ENCODE measurements at places on chromosomes 4 and X.
A peak's percentile ranks its signal among the peaks of the same experiment; 100 is the strongest.

GRCh38 chrX:18698737-18699650 lies 8.5 kb upstream of the PPEF1 start:
- no peak for DNase-seq

GRCh38 chr4:8274765-8275547 lies 5.4 kb downstream of the HTRA3 start:
- peak; percentile 5 for DNase-seq

GRCh38 chr4:140186651-140187315 lies 32.8 kb upstream of the MAML3 start:
- DNase-seq = peak; percentile 88

DNA sequence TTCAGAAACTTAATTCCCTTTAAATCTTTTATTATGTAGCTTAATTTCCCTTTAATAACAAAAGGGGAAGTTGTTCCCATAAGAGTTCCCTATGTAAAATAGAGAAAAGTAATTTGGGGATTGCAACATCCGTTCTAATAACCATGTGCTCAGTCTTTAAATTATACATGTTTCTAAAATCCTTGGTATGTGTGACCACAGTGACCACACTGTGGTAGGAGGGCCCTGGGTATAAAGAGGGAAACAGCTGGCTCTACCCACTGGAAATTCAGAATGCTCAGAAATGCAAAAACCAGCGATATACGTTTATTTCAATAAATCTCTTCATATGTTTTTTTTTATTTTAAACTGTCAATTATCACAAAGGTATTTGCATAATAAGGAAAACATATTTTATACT lies 219.1 kb downstream of the FGF13 start:
- DNase-seq = no peak

All from HT-29 (cell line).